ENCODE measurements at places on chromosomes 7 and 10.
A peak's percentile ranks its signal among the peaks of the same experiment; 100 is the strongest.

DNA sequence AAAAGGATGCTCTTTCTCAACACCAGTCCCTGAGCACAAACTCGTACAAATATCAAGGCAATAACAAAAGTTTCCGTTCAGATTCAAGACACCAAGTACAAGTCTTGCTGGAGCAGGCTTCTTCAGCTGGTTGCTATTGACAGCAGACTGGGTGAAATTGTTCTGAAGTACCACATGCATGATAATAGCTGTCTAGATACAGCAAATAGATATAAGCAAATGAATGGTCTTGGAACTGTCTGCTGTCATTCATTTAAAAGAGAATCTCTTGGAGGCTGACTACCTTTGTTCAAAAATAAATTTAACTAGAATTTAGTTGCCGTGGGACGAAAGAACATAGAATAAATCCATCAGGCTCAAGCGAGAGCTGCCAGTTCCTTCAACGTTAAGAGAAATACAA is 35.5 kb downstream of the SORCS1 start:
- DNase-seq: no peak

- no peak for DNase-seq
Measured at GRCh38 chr10:125769175-125769574, 6.4 kb downstream of the MMP21 start.

DNA sequence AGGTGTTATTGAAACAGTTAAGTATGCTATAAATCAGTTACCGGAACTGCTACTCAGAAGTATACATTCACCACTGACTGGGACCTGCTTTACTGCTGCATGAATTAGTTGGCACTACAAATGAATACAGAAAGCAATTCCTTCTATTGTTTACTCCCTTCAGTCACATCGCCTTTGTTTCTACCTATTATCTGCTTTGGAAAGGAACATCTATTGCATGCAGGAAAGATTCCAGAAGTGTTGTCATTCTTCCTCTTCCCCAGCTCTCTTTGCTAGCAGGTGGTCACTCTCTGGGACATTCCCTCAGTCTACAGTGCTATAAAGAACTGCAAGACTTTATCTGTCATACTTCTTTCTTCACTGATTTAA is 131.3 kb downstream of the ANK3 start:
- no peak for DNase-seq

- no peak for DNase-seq
Measured at GRCh38 chr10:49300140-49300974, 1.4 kb downstream of the C10orf71 start.

GRCh38 chr10:29377333-29377961 is 88.6 kb downstream of the LYZL1 start:
- no peak for DNase-seq

- no peak for DNase-seq
Measured at GRCh38 chr10:101656890-101657289, 38.1 kb downstream of the FBXW4 start.

- DNase-seq: no peak
Measured at GRCh38 chr10:70309661-70310060, 25.9 kb upstream of the NPFFR1 start.

- no peak for DNase-seq
Measured at GRCh38 chr10:70188768-70189167, 18.5 kb upstream of the SAR1A start.

- DNase-seq: peak; percentile 16
Measured at GRCh38 chr7:1847260-1848001, 177.4 kb downstream of the ELFN1 start.

DNA sequence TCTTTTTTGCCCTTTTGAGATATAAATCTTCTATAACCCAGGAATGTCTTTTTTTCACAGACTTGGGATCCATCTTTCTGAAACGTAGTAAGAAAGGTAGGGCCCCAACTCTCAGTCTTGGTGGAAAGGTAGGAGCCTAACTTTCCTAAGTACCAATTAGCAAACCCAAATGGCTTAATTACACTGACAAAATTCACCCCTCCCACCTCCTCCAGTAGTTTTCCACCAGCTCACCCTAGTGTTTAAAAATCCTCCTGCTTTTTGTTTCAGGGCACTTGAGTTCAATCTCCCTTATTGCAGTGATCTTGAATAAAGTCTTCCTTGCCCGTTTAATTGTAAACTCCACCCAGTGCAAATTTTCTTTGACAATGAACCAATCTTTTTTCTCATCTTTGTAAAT is 600.0 kb downstream of the PHTF2 start:
- DNase-seq: no peak

- DNase-seq: no peak
Measured at GRCh38 chr10:78879621-78880020, 189.1 kb upstream of the ZMIZ1 start.

- DNase-seq: no peak
Measured at GRCh38 chr10:119803264-119803663, 69.4 kb downstream of the MCMBP start.

DNA sequence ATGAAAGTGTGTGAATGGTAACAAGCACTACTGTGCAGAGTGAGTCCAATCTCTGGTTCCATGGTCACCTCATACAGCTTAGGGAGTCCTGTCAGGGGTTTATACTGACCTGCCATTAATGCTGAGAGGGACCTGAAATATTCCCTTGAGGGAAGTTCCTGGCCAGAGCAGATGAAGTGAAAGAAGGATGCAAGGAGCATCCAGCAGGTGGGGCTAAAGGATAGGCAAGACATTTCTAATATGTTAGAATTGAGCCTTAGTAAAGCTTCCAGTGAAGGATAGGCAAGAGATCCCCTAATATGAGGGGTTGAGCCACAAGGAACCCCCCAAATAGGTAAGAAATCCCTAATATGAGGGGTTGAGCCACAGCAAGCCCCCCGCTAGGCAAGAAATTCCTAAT is 25.5 kb upstream of the FAM221A start:
- no peak for DNase-seq

- no peak for DNase-seq
Measured at GRCh38 chr7:5443678-5444077, 20.0 kb upstream of the TNRC18 start.

DNA sequence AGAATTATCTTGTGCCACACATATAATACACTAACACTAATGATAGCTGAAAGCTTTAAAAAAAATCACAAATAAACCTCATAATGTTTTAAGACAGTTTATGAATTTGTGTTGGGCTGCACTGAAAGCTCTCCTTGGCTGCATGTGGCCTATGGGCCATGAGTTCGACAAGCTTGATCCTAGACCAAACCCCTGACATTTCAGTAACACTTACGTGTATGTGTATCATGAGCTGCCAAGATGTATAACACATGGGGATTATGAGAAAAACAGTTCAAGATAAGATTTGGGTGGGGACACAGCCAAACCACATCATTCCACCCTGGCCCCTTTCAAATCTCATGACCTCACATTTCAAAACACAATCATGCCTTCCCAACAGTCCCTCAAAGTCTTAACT is 823.8 kb downstream of the PCDH15 start:
- DNase-seq: no peak

- no peak for DNase-seq
Measured at GRCh38 chr7:144853542-144853941, 17.7 kb upstream of the TPK1 start.

DNA sequence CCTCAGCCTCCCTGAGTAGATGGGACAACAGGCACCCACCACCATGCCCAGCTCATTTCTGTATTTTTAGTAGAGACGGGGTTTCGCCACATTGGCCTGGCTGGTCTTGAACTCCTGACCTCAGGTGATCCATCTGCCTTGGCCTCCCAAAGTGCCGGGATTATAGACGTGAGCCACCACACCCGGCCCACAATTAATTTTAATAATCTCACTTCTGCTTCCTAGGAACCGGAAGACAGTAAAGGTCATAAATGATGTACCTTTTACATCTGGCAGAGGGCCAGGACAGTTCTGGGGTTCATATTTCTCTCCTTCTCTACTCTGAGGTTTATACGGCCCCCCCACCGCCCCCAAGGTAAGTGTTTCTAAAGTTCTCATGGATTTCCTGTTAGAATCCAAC is 31.2 kb upstream of the AOAH start:
- DNase-seq: no peak

DNA sequence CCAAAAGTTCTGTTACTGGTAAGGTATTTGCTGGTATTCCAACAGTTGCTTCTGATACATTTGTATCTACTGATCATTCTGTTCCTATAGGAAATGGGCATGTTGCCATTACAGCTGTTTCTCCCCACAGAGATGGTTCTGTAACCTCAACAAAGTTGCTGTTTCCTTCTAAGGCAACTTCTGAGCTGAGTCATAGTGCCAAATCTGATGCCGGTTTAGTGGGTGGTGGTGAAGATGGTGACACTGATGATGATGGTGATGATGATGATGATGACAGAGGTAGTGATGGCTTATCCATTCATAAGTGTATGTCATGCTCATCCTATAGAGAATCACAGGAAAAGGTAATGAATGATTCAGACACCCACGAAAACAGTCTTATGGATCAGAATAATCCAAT is 131.0 kb downstream of the AASS start:
- no peak for DNase-seq

GRCh38 chr10:78774614-78774998 is 294.2 kb upstream of the ZMIZ1 start:
- DNase-seq: no peak

DNA sequence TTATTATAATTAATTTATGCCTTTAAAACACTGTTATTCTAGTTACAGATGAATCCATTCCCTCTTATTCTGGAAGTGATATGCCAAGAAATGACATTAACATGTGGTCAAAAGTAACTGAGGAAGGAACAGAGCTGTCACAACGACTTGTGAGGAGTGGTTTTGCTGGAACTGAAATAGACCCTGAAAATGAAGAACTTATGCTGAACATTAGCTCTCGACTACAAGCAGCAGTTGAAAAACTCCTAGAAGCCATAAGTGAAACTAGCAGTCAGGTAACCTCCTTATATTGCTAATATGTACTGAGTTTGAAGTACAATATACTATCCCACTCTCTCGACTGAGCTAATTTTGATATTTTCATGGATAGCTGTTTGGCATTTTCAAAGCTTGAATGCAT is 81.6 kb downstream of the CYP51A1 start:
- no peak for DNase-seq

GRCh38 chr10:103627111-103627892 is 133.8 kb downstream of the NEURL1 start:
- no peak for DNase-seq

DNA sequence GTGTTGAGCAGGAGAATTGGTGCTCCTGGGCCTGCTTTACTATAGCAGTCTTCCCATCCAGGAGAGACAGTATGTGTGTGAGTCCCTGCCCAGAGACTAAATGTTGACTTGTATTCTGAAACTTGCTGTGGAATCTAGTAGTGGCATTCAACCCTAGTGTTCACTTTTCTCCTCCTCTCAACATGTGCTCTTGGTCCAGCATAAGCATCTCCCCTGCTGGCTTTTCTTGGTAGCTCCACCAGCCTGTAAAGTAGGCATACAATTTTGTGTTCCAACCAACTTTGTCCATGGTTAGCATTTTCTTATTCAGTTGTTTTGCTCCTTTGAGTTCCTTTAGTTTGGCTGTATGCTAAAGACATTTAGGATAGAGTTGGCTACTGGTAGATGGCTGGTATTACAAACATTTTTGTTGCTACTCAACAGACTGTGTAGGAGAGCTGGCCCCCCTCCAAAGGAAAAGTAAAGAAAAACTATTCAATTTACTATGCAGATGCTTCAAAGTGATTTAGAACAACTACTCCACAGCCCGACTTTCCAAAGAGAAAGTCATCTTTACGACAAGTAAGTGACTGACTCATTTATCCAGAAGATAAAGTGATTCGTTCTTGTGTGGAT is 46.0 kb downstream of the ASB4 start:
- DNase-seq: no peak

GRCh38 chr10:33073641-33074415 is 115.8 kb upstream of the ITGB1 start:
- DNase-seq: no peak

DNA sequence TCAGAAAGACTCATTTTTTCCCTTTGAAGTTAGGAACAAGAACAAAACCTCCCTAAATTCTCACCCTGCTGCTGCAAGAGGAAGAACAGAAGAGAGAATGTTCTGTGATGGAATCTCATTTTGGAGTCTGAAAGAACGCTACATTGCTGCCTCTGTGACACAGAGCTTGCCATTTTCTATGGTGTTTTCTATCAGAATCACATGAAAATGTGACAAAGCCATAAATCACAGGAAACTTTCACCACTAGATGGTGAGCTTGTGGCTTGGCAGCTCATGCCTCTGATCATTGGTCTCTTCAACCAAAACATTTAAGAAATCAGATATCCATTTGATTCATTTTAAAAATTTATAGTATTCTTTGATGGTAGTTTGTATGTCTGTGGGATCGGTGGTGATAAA is 82.9 kb downstream of the CADPS2 start:
- DNase-seq: no peak

DNA sequence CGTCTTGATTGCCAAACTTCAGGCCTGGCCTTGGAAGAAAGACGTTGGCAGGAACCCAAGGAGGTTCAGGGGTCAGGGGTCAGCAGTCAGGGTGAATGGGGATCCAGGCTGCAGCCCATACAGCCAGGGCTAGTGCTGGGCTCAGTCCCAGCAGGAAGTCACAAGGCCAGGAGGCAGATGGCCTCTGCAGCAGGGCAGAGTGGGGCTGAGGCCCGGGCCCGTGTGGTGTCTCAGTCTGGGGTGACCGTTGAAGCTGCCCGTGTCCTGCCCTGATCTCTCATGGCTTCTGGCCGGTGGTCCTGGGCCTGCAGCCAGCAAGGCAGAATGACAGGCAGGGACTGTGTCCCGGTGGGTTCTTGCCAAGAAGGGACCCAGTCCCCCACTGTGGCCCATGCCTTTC is 26.6 kb upstream of the PURB start:
- DNase-seq: no peak

GRCh38 chr10:24700948-24701347 is 22.7 kb downstream of the ARHGAP21 start:
- DNase-seq: no peak

DNA sequence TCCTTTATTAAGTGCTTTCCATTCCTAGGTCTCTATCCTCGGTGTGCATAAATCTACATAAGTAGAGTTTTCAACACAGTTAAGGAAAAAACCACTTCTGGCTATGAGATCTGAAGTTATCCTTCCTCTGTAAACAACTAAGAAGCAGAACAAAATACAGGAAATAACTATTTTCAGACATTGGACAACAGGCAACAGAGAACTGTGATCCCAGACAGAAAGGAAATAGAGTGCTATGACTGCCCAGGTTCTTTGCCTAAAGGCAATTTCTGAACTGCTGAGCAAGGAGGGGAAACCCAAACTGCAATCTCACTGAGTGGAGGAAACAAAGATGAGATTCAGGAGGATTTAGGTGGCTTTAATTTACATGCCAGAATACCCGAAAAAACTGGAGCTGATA is 285.4 kb downstream of the SNX13 start:
- DNase-seq: no peak

DNA sequence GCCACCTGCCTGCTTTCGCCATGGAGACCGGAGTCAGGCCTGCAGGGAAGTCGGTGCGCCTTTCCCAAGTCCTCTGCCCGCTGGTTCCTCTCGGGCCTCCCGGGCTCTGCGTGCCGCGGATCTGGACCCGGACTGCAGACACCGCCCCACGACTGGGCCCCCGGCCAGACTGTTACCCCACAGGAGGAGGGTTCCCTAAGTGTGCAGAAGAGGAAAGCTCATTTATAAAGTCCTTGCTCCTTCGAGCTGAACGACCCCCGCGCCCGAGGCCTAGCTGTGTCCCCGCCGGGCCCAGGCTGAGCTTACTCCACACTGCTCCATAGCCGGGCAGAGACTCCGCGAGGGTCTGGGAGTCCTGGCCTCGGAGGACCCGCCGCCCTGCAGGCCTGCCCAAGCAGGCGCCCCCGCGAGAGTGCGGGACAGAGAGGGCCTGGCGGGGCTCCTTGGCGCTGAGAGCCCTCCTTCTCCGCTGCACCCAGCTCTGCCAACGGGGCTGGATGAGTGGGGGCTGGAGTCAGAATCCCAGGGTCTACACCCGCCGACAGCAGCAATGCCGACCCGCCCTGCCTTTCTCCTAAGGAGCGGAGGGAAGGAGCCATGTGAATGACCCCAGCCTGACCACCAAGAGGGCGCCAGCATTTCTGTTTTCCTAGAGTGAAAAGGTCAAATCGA is 8.3 kb downstream of the EN2 start:
- DNase-seq: no peak

All from mesothelial cell of epicardium (in vitro differentiated cells).